ENCODE measurements at places on chromosomes 12 and 14.

GRCh38 chr14:86404425-86404824, 874.5 kb downstream of the FLRT2 start:
- DNase-seq, result no peak

- no peak for DNase-seq
These were observed 18.8 kb downstream of the RPH3A start for GRCh38 chr12:112810235-112810917.

DNA sequence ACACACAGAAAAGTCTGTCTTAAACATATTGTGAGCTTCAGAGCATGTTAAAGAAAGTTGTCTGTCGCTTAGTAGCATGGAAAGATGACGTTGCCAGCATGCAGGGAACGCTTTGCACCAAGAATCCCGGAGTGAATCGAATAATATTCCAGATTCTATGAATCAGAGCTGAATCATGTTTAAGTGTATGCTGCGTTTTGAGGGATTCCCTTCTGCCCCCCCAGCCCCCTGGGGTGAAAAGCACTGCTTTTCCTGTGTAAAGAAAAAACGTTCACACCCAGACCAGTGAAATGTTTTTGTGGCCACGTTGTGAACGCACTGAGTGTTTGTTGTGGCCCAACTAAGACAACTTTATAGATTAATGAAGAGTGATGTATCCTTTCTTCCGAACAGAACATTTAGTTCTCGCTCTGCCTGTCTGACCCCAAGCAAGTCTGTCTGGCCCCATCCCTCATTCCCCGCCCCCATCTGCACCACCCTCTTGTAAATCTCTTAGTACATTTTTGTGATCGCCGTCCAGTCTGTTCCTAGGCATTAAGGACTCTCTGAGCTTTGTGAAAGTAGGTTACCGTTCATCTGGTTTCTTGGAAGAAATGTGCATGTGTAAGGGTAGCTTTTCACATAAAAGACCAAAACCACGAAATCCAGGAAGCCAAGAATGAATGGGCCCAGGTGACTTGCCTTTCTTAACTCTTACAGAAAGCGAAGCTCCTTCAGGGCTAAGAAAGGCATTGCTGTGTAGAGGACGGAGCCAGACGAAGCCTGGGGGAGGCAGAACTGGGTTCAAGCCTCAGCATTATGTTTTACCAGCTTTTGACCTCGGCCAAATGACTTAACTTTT, 103.0 kb downstream of the SAMD4A start:
- no peak for DNase-seq

GRCh38 chr12:118494776-118495175, 118.4 kb downstream of the SUDS3 start:
- no peak for DNase-seq

DNA sequence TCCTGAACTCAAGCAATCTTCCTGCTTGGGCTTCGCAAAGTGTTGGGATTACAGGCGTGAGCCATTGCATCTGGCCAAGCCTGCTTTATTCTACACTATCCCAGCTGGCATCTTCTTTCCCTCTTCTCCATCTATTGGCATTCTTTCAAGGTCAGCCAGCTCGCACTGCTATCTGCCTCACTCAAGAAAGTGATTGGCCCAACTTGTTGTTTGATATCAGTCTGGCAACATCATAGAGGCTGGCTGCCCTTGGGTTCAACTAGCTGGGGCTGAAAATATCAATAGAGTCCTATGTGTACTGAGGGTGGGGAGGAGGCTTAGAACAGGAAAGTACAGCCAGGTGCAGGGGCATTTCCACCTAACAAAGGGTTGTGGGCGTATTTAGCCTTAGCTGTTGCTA, 17.1 kb downstream of the GMFB start:
- DNase-seq, result no peak

- DNase-seq, result peak; percentile 79
These were observed 11.6 kb downstream of the SIX1 start for GRCh38 chr14:60637479-60638315.

- DNase-seq, result no peak
These were observed 217.9 kb upstream of the BTG1 start for GRCh38 chr12:92363295-92364146.

- no peak for DNase-seq
These were observed 13.2 kb upstream of the KRT80 start for GRCh38 chr12:52204931-52205505.

DNA sequence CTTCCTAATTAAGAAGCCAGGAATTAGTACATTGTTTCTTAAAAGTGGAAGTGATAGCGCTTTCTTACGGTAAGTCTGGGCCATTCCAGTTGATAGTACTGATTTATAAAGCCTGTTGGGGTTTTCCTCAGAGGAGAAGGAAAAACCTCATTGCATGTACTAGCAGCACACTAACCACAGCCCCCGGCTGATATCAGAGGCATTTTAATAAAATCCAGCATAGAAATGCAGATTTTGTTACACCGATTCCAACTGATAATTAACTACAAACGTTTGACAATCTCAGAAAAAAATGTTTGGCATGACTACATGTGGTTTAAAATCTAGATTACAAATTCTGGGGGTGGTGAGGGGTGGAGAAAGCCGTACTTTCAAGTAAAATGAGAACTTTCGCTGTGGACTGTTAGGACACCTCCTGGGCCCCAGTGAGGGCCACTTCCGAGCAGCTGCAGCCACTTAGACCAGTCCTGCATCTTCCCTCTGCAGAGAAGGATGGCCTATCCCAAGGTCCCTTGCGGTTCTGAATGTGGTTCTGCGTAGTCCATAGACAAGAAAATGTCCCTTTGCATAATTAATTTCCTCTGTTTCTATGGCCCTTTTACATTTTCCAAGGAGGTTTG, 374.4 kb downstream of the NUAK1 start:
- DNase-seq, result no peak

GRCh38 chr14:44830371-44830770, 131.4 kb downstream of the KLHL28 start:
- DNase-seq, result no peak

DNA sequence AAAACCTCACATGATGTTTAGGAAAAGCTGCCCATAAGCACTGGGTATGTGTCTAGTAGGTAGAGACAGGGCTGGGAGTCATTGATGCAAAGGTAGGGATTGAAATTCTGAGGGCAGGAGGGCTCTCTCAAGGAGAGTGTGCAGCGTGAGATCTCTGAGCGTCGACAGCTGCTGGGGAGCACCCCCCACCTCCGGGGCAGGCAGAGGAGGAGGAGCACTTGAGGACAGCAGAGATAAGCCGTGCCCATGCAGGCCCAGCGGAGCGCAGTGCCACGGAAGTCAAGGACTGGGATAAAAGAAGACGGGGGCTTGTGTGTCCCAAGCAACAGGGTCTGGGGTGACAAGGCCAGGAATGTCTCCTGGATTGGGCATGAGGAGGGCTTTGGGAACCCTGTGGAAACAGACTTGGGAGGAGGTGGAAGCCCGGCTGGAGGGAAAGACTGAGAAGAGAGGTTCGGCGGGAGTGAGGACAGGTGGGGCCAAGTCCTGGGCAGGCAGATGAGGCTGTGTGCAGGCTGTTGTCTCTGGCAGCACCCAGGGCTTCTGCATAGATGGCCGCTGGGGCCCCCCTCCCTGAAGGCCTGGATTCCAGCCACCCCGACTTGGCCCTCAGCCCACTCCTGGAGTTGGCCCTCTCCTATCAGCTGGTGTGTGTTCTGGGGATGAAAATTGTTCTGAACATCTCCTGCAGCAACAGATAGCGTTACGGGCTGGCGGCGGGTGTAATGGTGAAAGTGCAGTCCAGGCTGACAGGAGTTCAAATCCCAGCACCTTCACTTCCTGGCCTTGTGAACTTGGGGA, 1.9 kb downstream of the CACNA2D4 start:
- DNase-seq, result no peak

GRCh38 chr12:27081668-27082111, 688 bp downstream of the C12orf71 start:
- peak; percentile 21 for DNase-seq

- no peak for DNase-seq
These were observed 20.0 kb downstream of the RASAL1 start for GRCh38 chr12:113115455-113116126.

DNA sequence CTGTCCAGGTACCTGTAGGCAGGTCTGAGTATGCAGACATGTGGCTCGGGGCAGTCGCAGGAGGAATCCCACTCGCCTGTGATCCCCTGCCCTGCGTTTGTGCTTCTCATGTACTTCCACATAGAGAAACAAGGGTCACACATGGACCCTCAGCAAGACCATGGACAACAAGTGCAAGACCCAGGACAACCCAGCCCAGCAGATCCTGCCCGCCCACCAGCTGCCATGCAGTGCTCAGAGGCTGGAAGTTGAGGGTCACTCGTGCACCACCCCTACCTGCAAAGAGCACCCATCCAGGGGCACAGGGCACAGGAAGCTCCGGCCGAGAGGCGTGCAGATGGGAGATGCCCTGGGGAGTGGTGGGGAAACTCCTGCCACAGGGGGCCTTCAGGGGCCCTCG, 67.5 kb upstream of the C14orf180 start:
- DNase-seq, result no peak

DNA sequence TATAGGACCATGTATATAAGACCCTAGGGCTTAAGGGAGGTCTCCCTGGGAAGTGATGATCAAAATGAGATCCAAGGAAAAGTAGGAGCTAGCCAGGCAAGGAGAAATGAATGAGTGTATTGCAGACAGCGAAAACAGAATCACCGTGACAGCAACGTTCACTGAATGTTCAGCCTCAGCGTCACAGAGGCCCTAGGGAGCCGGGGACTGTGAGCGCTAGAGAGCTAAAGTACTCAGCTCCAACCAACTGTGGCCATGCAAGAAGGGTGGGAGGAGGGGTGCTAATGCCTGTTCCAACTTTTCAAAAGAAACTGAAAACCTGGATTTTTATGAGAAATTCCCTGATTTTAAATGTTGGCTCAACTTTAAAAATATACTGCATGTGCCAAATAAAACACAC, 105.5 kb upstream of the CCND2 start:
- DNase-seq, result peak; percentile 16

- no peak for DNase-seq
These were observed 208.6 kb upstream of the OR4E1 start for GRCh38 chr14:21882226-21882625.

GRCh38 chr12:110403976-110404682, 621 bp upstream of the ANAPC7 start:
- peak; percentile 90 for DNase-seq

- no peak for DNase-seq
These were observed 4.8 kb upstream of the ING4 start for GRCh38 chr12:6667559-6668210.

- DNase-seq, result no peak
These were observed 20.9 kb downstream of the NR1H4 start for GRCh38 chr12:100494538-100494937.

DNA sequence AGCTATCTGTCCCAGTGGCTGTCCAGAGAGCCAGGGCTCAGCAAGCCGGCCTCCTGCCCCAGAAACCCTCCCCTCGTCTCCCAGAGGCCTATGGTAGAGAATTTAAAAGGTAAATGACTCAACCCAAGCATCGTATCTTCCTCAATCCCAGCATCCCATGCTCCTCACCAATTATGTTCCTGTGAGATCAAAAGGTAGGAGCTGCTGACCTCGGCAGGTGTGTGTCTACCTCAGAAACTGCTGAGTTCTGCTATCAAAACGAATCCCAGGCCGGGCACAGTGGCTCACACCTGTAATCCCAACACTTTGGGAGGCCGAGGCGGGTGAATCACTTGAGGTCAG, 49.3 kb downstream of the FOXN3 start:
- DNase-seq, result no peak

DNA sequence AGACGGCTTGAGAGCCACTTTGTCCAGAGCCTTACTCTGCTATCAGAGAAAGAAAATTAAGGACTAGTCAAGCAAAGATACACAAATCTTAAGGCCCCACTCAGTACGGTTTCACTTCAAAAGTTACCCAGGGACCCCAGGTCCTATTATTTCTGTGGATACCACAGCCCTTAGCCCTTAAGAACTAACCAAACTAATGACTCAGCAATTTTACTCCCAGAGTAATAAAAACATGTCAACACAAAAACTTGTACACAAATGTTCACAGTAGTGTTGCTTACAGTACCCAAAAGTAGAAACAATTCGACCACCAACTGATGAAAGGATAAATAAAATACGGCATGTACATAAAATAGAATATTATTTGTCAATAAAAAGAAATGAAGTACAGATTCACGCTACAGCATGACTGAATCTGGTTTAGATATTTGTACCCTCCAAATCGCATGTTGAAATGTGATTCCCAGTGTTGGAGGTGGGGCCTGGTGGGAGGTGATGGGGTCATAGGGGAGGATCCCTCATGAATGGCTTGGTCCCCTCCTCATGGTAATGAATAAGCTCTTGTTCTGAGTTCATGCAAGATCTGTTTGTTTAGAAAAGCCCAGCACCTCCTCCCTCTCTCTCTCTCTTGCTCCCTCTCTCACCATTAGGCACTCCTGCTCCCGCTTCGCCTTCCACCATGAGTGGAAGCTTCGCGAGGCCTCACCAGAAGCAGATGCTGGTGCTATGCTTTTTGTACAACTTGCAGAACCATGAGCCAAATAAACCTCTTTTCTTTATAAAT, 30.5 kb downstream of the AREL1 start:
- no peak for DNase-seq

- DNase-seq, result no peak
These were observed 364.5 kb downstream of the PAWR start for GRCh38 chr12:79326222-79326621.

GRCh38 chr14:94382099-94382715, 6.2 kb downstream of the SERPINA1 start:
- no peak for DNase-seq

DNA sequence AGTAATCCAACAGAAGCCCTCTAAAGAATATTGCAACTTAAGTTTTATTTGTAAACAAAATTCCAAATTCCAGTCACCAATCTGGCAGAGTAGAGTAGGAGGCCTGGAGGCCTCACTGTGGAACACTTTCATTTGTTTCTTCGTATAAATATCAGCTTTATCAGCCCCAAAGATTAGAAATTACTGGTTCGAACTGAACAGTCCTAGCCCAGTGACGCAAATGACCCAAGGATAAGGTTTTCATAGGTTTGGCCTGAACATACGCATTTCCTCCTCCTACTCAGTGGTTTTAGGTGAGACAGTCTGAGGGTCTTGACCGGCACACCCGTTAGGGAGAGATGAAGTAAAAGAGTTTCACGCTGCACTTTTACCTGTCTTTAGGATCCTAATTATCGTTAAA, 1.7 kb downstream of the CDC42BPB start:
- no peak for DNase-seq

DNA sequence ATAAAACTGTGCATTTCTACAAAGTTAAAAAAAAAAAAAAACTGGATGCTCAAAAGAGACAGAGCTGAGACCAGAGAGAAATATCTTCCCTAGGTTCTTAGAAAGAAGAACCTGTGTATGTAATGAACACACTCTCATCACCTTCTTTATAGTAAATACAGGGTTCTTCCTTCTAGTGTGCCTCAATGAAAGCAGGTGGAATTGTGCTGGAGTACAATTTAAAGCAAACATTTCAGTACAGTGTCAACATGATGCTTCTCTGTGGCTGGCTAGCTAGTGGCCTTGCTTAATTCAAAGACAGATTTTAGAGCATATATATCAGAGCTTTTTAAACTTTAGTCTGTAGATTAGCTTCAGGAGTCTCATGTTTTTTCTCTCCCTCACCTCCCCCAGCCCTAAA, 249.8 kb upstream of the ARHGAP5 start:
- no peak for DNase-seq

- no peak for DNase-seq
These were observed 2.9 kb downstream of the TMEM121 start for GRCh38 chr14:105529319-105529568.

- DNase-seq, result no peak
These were observed 29.4 kb upstream of the SLC38A1 start for GRCh38 chr12:46298261-46298660.
